ENCODE measurements at places on chromosomes 5 and 9.

DNA sequence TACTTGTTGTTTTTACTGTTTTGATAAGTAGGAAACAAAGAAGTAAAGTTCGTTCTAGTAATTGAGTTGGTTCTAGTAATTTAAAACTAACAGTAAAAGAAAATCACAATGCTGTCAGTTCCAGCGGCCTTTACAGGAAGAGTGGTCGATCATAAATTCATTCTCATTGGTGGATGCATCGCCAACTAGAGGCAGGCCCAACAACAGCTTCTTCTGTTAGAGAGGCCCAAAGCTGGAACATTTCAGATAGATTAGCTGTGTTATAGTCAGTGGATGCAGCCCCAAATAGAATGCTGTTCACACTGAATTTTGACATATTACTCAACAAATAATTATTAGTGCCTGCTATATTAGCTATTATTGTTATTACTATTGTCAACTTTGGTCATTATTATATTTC is 80.8 kb downstream of the ARRDC3 start:
- no peak for DNase-seq

- DNase-seq = no peak
Observed at GRCh38 chr9:135252980-135253304, 165.5 kb downstream of the OLFM1 start.

DNA sequence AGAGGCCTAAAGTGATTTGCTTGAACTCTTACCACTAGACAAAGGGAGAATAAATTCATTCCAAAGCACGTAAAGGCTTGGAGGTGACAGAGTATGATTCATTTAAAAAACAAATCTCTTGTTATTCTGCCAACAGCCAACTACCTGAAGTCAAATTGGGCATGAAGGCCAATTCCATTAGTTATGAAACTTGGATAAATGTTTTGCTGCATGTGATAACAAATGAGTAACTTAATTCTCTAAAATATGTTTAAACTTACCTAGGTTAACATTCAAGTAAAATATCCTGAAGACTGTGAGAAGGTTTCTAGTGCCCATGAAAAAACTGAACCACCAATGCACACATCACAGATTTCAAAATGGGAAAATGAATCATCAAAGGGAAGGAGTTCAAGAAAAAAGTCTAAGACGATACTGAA is 120.1 kb upstream of the TSLP start:
- DNase-seq = no peak

- no peak for DNase-seq
Observed at GRCh38 chr5:56961746-56962145, 9.8 kb upstream of the MIER3 start.

GRCh38 chr5:166073901-166074581 is 2217.4 kb upstream of the WWC1 start:
- no peak for DNase-seq

- no peak for DNase-seq
Observed at GRCh38 chr9:216866-217265, 2.2 kb downstream of the DOCK8 start.

DNA sequence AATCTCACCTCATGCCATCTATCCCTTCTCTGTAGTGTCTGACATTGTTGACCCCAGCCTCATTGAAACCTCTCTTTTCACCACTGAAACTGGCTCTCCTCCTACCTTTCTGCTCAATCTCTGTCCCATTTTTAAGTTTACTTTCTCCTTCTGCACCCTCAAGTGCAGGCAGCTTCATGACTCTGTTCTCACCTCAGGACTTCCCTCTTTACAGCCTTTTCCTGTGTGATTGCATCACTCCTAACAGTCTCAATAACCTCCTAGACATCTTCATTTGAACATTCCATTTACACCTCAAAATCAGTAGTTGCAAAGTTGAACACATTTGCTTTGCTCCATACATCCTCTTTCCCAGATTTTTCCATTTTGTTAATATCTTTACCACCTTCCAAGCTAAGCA is 172.1 kb downstream of the RASEF start:
- DNase-seq = no peak

DNA sequence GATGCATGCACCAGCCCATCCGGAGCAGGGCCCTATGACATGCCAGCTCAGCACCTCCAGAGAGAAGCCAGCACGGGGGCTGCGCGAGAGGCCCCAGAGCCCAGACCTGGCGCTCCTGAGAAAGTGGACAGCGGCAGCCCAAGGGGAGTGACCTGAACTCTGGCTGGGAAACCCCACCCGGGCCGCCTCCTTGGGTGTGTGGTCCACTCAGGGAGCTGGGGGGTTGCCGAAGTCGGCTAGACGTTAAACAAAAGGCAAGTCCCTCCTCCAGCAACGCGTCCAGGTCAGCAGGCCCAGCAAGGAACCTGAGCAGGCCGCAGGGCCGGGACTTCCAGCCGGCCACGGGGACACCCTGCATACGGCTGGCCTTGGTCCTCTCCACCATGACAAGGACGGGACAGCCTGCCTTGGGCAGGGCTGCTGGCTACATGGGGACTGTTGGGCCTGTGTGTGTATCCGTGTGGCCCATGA is 35.7 kb downstream of the NACC2 start:
- peak; percentile 87 for DNase-seq

DNA sequence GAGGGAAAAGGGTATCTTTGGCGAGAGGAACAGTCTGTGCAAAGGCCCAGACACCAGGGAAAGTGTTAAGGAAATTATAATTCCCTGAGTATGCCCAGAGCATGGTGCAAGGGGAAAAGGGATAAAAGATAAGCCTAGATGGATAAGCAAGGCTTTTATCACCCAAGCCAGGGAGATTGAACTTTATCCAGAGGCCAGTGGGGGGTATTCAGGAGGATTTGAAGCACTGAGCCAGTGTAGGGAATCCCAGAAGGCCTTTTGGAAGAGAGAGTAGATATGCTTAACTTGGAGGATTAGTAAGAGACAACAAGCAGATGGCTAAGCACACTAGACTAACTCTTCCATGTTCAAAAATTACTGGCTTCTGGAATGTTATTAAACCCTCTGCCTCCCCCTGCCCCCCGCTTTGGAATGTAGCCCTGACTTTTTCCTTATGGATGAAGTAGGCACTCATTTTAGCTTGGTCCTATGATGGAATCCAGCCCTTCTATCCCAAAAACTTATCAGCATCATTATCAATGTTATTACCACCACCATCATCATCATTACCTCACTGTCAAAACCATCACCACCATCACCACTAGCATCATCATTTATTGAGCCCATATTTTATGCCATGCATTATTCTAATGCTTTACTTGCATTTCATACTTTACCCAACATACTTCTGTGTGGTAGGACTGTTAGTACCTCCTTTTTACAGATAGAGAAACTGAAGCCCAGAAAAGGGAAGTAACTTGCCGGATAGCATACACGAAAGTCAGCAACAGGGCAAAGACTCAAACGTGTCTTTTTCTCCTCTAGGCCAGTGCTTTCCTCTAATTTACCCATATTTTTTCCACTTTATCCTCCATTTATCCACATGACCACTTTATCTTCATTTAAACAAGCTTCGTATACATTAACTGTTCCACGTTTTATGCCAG is 237.0 kb downstream of the PAPPA start:
- DNase-seq = no peak

Data from chondrocyte (in vitro differentiated cells).